ENCODE measurements at places on chromosomes 12 and 14.

- DNase-seq: no peak
Measured at GRCh38 chr12:68037616-68038255, 48.5 kb downstream of the IFNG-AS1 start.

GRCh38 chr14:103022002-103022684, 35.2 kb downstream of the CDC42BPB start:
- DNase-seq: no peak

DNA sequence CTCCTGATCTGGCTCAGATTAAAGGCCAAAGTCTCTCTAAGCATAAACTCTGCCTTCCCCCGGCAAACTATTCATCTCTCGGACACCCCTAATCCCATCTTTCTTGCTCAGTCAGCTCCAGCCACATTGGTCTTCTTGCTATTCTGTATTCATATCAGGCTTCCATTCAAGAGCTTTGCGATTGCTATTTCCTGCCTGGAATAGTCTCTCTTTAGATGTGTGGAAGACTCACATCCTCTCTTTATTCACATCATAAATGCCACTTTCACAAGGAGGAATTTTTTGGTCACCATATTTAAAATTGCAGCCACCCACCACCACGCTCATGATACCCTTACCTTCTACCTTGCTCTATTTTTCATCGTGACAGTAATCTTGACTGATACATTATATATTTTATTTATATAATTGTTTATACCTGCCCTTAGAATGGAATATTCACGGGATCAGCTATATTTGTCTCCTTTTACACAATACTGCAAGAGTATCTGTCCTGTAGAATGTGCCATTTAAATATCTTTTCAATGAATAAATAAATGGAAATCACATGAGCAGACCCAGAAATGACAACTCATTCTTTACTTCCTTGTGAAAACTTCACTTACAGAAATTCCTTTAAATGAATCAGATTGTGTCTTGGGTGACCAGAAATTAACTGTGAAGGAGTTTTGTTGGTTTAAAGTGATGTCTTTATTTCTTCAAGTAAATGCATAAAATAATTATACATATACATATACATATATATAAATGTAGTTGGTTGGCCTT, 780.6 kb upstream of the FLRT2 start:
- DNase-seq: no peak

DNA sequence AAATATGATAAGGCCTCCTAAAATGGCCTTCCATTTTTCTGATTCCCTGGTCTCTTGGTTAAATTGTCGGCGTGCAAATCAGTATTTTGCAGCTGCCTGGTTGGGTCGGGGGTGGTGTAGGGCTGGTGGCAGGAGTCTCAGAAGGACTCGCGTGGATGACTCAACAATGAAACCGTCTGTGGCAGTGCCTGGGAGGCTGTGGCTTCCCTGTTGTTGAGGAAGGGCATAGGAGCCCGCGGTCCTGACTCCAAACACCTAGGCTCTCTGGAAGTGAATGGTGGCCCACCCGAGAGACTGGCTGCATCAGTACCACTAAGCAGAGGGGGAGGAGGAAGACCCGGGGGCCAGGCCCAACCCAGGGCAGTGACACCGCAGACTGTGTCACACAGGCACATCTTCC, 207.9 kb downstream of the TTC7B start:
- DNase-seq: no peak

DNA sequence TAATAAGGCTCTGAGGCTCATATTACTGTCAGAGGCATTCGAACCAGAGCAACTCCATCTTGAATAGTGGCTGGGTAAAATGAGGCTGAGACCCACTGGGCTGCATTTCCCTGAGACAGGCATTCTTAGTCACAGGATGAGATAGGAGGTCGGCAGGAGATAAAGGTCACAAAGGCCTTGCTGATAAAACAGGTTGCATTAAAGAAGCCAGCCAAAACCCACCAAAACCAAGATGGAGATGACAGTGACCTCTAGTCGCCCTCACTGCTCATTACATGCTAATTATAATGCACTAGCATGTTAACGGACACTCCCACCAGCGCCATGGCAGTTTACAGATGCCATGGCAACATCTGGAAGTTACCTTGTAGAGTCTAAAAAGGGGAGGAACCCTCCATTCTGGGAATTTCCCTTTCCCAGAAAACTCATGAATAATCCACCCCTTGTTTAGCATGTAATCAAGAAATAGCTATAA, 18.1 kb upstream of the PRICKLE1 start:
- DNase-seq: no peak

- no peak for DNase-seq
Measured at GRCh38 chr14:26261368-26262122, 336.3 kb downstream of the NOVA1 start.

DNA sequence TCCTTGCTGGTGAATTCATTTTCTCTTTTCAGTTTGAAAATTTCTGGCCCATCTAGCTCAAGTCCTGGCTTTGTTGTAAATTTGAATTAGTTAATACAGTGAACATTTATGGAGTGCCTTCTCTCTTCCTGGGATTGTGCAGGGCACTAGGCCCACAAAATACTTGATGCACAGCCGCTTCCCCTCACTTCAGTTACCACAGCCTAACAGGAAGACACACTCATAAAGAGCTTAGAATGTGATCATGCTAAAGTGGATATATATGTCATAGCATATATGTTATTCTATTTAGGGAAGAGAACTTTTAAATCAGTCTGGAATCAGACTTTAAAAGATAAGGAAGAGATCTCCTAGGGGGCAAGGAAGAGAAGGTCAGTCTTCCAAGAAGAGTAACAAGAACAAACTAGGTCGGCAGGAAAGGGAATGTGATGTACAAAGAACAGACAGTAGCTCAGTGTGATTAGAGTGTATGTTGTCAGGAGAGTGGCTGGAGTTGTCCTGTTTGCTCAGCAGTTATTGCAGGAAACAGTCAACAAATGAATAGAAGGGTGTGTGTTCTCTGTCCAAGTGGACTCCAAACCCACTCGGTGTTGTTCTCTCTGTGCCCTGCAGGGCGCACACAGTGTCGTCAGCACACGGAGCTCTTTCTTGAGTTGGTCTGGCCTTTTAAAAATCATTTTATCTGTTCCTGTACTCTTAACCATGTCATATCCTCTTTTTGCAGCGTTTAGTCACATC, 74.4 kb downstream of the DAAM1 start:
- DNase-seq: no peak

All from WERI-Rb-1 (cell line).